Activated T-helper 1 cell treated with anti-CD3 and anti-CD28 coated beads, Interleukin-2, amount 50 U/mL, for 16 hours (primary cell): ENCODE measurements at places on chromosomes 2 and 18.

GRCh38 chr2:238102865-238103264, 2.7 kb downstream of the ESPNL start:
- no peak for DNase-seq

DNA sequence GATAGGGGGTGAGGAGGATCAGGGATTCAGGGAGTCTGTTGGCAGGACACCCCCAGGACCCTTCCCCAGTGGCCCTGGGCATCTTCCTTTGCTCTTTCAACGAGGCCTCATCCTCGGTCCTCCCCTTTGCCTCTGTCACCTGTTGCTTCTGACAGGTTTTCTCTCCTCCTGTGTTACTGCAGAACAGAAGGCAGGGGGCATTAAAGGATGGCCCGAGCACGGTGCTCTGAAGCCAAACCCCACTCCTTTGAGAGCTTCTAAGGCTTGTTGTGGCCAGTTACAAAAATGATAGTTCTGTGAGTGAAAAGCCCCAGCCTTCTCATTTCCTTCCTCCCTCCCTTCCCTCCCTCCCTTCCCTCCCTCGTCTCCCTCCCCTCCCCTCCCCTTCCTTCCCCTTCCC, 82.5 kb downstream of the THNSL2 start:
- DNase-seq: no peak

- DNase-seq: no peak
Observed at GRCh38 chr2:104888489-104889258, 34.8 kb downstream of the POU3F3 start.

GRCh38 chr2:222290736-222291484, 7.9 kb downstream of the PAX3 start:
- DNase-seq: no peak

- no peak for DNase-seq
Observed at GRCh38 chr2:36657703-36658102, 38.8 kb upstream of the VIT start.

- no peak for DNase-seq
Observed at GRCh38 chr18:23301972-23302371, 151.1 kb upstream of the RIOK3 start.

GRCh38 chr18:35905436-35905835, 67.0 kb upstream of the RMP24 start:
- no peak for DNase-seq

GRCh38 chr2:21379140-21379539, 255.4 kb downstream of the TDRD15 start:
- DNase-seq: no peak

DNA sequence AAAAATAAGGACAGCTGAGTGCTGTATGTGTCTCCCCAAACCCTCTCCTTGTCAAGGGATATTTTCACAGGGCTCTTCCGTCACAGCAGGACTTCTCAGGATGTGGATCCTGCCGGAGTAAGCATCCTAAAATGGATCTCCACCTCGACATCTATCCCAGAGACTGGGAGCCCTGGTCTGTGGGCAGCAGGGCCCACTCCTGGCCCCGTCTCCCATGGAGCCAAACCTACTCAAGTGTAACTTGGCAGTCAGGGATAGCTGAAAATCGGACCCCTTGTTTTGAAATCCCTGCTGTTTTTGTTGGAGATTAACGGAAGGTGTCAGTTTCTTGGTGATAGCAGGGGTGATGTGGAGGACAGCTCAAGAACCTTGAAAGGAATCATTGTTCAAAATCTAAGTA, 109.0 kb upstream of the TWIST2 start:
- no peak for DNase-seq

- DNase-seq: no peak
Observed at GRCh38 chr2:3628800-3629199, 29.2 kb upstream of the ALLC start.

- DNase-seq: no peak
Observed at GRCh38 chr18:68784071-68784470, 13.8 kb upstream of the CCDC102B start.

DNA sequence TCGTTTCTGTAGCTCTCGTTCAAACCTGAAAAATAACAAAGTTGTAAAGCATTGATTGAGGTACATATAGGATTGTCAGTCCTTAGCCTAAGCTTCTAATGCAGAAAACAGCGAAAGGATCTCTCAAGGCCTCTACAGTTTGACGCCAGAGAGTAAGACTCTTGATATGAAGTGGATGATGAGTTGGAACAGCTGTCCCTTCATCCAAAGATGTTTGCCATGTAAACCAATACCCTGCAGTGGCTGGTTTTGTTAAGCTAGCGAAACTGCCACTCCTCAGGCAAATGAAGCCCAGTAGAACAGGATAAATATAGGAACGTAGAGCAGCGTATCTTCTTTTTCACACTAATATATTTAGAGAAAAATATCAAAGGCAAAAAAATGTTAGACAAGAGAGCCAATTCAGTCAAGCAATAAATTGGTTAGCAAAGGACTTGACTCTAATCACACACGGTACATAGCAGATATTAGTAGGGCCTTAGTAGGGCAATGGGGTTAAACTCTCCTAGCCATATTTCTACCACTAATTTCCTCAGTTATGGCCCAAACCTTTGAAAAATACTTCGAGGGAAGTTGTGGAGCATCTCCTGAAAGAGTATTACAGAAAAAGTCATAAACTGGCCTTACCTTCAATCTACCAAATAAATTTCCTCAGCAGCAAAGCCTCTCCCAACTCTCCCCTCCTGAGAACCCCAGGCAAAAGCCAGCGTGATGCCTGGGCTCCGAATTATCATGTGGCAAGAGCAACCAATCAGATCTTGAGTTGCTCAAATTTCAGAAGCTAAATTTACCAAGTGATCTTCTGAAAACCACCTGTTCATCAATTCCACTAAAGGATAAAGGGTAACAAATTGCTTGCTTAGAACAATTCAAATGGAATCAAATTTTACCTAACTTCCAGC, at the start of gene NEB:
Gene NEB (minus strand): TSS at position 706 of the 902 bp plus-strand sequence. CDS start 1,320 bp downstream, outside the sequence.
- no peak for DNase-seq

DNA sequence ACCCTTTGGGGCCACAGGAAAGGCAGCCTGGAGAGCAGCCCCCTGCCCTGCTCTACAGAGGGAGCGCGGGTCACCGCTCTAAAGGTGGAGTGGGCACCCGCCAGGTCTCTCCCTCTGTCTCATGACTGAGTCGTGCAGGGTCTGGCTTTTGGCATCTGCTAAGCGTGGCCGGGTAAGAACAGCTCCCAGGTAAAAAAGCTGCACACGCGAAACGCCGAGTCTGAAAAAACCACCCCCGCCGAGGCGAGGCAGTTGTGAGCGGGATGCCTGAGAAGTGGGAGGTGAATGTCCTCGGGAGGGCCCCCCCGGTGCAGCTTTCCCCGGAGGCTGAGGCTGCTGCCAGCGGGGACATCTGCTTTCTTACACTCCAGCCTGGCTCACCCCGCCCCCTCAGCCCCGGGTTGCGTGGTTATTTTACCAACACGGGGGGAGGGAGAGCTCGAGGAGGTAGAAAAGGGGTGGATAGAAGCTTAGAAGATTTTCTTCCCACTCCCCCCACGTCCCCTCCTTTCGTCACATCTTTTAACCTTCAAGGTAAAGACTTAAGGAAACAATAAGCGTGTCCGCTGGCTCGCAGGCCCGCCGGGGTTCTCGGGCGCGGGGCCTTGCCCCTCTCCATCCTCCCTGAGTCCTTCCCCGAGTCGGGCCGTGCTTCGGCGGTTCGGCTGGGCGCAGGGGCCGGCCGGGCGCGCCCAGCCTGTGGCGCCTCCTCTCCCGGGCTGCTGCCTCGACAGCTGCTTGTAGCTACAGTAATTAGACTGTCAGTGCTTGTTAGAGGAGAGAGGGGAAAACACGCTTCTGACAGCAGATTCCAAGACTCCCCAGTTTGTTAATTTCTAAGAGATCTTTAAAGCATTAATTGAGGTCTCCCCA, 70.6 kb upstream of the PSMD14 start:
- peak; percentile 38 for DNase-seq

GRCh38 chr18:77205769-77206168, 43.9 kb upstream of the GALR1 start:
- DNase-seq: no peak

DNA sequence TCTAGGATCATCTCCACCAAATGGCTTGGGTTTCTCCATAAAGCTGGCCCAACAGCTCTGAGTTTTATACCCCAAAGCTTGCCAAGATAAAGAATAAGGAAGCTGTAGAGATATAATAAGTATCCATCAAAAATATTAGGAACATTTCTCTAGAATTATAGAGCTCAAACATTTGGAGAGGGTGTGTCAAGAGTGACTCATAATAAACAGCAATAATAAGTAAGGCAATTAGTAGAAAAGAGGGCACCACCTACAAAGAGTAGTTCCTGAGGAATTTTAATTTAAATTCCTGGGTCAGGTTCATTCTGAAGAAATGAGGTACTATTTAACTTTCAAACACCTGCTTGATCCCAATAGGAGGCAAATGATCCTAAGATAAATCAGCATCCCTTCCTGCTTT, 41.4 kb upstream of the NCKAP5 start:
- DNase-seq: no peak

DNA sequence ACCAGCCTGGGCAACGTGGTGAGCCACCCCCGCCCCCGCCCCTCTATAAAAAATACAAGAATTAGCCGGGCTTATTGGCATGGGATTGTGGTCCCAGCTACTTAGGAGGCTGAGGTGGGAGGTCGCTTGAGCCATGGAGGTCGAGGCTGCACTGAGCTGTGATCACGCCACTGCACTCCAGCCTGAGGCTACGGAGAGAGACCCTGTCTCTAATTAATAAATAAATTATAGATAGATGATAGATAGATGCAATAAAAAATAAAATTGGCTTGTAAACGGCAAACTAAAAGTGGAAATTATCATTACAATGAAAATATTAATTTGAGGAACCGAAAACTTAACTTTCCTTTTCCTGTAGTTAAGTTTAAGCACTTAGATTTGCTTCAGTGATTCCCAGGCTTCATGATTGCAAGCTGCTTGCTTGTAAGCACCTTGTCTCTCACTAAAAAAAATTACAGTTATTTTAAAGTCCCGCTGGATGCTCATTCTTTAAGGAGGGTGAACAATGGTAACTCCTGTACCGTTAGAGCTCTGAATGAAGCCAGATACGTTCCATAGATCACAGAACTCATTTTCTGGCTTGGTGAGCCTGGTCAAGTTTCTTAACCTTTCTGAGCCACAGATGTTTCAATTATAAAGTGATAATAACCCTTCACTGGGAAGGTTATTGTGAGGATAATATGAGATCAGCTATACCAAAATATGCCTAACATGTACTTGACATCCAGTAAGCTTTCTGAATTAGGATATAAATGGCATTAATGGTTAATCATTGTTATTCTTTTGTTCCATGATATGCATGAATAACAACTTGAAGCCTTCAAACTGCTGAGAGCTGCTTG, 9.3 kb upstream of the NARS1 start:
- no peak for DNase-seq

GRCh38 chr2:155062250-155062921, 363.9 kb downstream of the KCNJ3 start:
- DNase-seq: no peak

DNA sequence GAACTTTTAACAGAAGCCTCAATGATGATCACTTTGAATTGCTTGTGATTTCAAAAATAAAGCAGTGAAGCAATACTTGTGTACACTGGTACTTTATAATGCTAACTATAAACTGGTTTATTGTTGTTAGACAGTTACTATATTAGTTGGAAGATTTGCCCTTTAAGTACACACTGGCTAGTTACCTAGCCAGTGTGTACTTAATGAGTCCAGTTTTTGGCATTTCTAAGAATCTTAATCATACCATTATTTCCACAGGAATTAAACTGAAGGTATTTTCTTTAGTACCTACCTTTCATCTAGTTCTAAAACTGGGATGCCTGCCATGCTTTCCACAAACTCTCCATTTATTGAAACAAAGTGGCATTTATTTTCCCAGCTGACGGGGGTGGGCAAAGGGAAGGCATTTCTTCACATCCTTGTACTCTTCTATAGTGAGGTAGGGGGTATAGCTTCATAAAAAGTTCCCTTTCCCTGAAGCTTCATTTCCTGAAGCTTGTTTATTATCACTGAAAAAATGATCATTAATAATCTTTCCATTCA, 49.9 kb downstream of the UGP2 start:
- no peak for DNase-seq

- peak; percentile 92 for DNase-seq
Observed at GRCh38 chr18:5295981-5296705, 617 bp upstream of the ZBTB14 start.

DNA sequence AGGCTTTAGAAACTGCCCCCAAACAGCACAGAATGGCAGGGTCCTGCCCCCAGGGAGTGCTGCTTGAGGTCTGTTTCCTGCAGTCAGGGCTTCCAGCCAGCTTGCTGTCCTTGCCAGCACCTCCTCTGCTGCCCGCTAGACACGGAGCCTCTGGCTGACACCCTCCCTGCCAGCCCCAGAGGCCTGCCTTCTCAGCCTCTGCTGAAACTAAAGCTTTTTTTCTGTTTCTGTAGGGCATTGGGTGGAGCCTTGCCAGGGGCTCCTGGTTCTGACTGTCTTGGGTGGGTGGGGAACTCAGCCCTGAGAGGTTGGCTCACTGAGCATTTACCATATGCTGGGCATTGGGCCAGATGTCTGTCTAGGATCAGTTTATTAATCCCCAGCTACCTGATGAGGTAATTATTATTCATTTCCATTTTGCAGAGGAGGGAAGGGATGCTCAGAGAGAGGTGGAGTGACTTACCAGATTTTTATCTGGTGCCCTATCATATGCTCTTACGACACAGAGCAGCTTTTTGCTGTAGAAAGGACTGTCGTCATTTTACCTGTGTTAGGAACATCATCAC, 35.4 kb downstream of the INPP4A start:
- peak; percentile 29 for DNase-seq

GRCh38 chr2:222833410-222833809, 27.4 kb upstream of the ACSL3 start:
- no peak for DNase-seq

GRCh38 chr2:147509821-147510220, 335.0 kb upstream of the ACVR2A start:
- no peak for DNase-seq

DNA sequence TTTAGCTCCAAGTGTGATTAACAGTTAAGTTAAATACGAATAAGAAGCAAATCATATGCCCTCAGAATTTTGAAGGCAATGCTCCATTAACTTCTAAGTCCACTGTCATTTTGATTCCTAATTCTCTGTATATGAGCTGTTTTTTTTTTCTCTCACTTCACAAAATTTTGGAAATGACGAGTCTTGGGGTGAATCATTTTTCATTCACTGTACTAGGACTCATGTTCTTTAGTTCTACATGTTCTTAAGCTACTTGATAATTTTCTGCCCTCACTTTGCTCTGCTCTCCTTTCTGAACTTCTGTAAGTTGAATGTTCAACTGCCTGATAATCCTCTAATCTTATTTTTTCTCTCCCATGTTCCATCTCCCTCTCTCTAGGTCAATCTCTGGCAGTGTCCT, 141.0 kb downstream of the THADA start:
- DNase-seq: no peak

GRCh38 chr2:147351784-147352183, 493.0 kb upstream of the ACVR2A start:
- no peak for DNase-seq

GRCh38 chr18:13379930-13380690, 161.6 kb downstream of the LDLRAD4 start:
- no peak for DNase-seq

- DNase-seq: no peak
Observed at GRCh38 chr2:11974573-11974972, 228.1 kb downstream of the LPIN1 start.

- peak; percentile 12 for DNase-seq
Observed at GRCh38 chr2:218658671-218659257, 659 bp downstream of the ZNF142 start.
